ENCODE measurements at places on chromosomes 5 and 9.

- DNase-seq: no peak
These were observed 90.6 kb downstream of the RALGPS1 start for GRCh38 chr9:127004946-127005769.

GRCh38 chr5:68285851-68286611, 70.5 kb downstream of the PIK3R1 start:
- DNase-seq: peak; percentile 40

GRCh38 chr9:113876151-113876992, at the start of gene ZNF618:
Gene ZNF618 (plus strand): TSS chr9:113876309. CDS start chr9:113876381, 72 bp downstream.
- DNase-seq: no peak

GRCh38 chr5:133464013-133464412, 148.3 kb downstream of the FSTL4 start:
- DNase-seq: no peak

DNA sequence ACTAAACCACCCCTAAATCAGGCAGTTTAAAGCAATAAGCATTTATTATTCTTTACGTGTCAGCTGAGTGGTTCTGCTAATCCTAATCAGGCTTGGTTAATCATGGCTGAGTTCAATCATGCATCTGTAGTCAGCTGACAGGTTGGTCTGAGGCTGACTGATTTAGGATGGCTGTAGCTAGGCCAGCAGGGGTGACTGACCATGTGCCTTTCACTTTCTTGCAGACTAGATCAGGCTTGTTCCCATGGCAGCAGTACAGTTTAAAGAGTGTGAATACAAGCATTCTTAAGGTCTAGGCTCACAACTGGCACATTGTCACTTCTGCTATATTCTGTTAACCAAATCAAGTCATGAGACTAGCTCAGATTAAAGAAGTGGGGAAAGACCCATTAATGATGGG, 16.1 kb upstream of the MPDZ start:
- DNase-seq: no peak

DNA sequence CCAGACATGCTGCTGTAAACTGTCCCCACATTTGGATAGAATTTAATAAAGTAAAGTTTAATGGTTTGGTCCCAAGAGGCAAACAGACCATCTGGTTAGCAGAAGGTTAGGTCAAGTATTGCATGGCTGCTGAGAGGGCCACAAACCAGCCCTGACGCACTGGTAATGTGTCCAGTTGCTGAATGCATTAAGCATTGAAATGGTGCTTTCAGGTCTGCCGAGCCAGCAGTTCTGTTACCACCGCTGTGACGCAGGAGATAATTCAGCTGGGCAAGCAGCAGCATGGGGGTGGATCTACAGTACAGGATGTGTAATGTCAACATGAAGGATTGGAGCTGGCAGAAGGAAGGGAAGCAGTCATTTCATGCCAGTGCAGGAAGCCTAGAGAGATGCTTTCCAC, 16.0 kb downstream of the ZNF462 start:
- no peak for DNase-seq

- DNase-seq: no peak
These were observed 11.8 kb upstream of the BTNL9 start for GRCh38 chr5:181028032-181028819.

DNA sequence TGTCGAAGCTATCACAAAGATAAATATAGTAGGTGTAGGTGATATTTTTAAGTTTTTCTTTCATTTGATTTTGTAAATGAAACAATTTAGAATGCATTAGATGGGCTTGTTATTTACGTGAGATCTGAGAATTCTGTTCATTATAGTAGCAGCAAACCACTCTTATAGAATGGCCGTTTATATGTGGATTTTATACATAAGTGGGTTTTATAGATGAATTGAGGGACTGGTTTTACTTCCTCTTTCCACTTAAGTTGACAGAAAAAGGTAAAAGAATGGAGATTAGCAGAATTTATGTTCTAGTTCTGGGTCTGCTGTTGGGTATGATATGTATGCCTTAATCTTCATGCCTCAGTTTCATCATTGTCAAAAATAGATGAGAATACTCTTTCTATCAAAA, 5.6 kb downstream of the RMI1 start:
- DNase-seq: no peak

Measured in HepG2 (cell line).